SJCRH30 (cell line): ENCODE measurements at places on chromosomes 7 and 10. TPM values are rescaled to one million over a fixed set of nuclear protein-coding genes. Genes with fewer than 3 reads are reported as not detected.

DNA sequence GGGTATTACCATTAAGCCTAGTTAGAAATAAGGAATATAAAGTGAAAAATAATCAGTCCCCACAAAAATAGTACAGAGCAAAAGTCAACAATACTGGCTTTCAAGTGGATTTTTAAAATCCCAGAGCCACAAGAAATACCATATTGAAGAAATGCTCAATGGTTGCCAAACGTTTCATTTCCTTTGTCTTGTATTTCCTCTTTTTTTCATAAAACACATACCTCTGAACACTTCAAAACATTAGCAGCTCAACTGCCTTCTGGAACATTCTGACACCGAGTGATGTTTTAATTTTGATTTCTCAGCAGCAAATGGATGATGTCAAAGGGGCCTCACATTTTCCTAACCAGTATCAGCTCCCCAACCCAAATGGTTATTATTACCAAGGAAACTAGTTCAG lies 10.5 kb downstream of the NOD1 start:
- H3K27me3 ChIP-seq: no peaks in the 10 kb centered on the region
- H3K4me1 ChIP-seq: peaks cover 11% of the 10 kb centered on the region
- no peak for DNase-seq
- no peak overlapping the region for H3K27ac ChIP-seq
- H3K4me3 ChIP-seq: no peak overlapping the region
- H3K36me3 ChIP-seq: no peaks in the 10 kb centered on the region

DNA sequence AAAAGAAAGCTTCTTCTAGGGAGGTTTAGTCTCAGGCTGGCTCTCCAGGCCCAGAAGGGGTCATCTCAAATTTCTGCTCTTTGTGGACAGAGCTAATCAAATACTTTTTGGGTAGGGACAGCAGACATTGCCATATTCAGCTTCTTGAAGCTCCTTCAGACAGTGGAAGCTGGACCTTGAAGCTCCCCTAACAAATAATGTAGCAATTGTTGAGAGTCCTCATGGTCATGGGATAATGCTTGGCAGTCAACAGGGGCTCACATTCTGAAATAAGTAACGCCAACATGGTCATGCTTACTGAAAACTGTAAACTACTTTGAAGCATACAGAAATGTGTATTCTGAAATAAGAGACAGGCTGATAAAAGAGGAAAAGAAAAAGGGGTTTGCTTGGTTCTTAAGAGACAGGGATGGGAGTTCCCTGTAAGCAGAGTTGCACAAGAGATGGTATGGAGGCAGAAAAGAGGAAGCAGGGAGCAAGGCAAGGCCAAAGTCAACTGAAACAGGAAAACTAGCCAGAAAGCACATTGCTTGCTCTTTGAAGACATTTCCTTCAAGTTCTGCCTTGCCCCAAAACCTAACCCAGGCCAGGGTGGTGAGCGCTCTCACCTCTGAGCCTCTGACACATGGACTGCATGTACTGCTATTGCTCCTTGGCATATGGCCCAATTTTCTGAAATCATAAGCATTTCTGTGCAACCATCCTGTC lies 53.1 kb upstream of the KMT2E start:
- H3K27ac ChIP-seq: no peak overlapping the region
- no peak for DNase-seq
- no peaks in the 10 kb centered on the region for H3K27me3 ChIP-seq
- no peaks in the 10 kb centered on the region for H3K36me3 ChIP-seq
- H3K4me3 ChIP-seq: no peak overlapping the region

- no peaks in the 10 kb centered on the region for H3K27me3 ChIP-seq
- peak overlapping the region; percentile 48 for H3K4me3 ChIP-seq
Observed at GRCh38 chr10:71889388-71889987, 38.4 kb upstream of the PSAP start.

- no peak for DNase-seq
- H3K36me3 ChIP-seq: no peaks in the 10 kb centered on the region
- no peaks in the 10 kb centered on the region for H3K4me1 ChIP-seq
- no peak overlapping the region for H3K4me3 ChIP-seq
- H3K27ac ChIP-seq: no peak overlapping the region
Observed at GRCh38 chr10:124196659-124197058, 103.3 kb upstream of the CHST15 start.

DNA sequence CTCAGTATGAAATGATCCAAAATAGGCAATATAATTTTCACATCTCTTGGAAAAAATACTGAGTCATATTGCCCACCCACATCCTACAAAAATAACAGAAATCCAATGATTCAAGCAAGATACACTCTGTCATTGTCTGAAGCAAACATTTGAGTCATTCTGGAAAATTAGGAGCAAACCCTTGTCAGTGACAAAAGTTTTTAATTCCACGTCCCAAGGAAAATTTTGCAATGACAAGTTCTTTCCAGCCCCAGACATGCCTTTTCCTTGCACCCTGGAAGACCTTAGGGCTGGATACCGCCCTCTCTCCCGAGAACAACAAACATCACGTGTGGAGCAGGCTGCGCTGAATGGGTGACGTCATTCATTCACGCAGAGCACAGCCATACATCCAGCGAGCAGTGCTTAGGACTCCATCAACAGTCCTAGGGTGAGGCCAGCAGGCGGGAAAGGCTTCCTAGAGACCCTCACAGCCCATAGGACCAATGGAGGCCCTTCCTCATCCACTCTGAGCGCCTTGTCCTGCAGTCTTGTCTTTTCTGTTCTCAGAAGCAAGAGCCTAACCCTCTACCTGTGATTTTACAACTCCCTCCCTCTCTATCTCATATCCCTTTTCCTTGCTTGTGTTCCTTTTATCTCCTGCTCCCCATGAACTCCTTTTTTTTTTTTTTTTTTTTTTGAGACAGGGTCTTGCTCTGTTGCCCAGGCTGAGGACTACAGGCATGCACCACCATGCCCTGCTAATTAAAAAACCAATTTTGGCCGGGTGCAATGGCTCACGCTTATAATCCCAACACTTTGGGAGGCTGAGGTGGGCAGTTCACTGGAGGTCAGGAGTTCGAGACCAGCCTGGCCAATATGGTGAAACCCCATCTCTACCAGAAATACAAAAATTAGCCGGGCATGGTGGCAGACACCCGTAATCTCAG lies 23.5 kb upstream of the KDM7A start:
- no peaks in the 10 kb centered on the region for H3K4me1 ChIP-seq
- H3K36me3 ChIP-seq: no peaks in the 10 kb centered on the region
- no peaks in the 10 kb centered on the region; the same call in 1 of the 2 replicates for H3K27me3 ChIP-seq
- H3K4me3 ChIP-seq: no peak overlapping the region
- H3K27ac ChIP-seq: no peak overlapping the region

Gene MYO3A
- not detected in 2 replicates for total RNA-seq

GRCh38 chr7:129256221-129256620 lies 31.4 kb downstream of the AHCYL2 start:
- no peak for DNase-seq
- H3K4me1 ChIP-seq: peaks cover 6% of the 10 kb centered on the region; the same call in 1 of the 2 replicates
- H3K27ac ChIP-seq: no peak overlapping the region
- no peaks in the 10 kb centered on the region for H3K27me3 ChIP-seq

DNA sequence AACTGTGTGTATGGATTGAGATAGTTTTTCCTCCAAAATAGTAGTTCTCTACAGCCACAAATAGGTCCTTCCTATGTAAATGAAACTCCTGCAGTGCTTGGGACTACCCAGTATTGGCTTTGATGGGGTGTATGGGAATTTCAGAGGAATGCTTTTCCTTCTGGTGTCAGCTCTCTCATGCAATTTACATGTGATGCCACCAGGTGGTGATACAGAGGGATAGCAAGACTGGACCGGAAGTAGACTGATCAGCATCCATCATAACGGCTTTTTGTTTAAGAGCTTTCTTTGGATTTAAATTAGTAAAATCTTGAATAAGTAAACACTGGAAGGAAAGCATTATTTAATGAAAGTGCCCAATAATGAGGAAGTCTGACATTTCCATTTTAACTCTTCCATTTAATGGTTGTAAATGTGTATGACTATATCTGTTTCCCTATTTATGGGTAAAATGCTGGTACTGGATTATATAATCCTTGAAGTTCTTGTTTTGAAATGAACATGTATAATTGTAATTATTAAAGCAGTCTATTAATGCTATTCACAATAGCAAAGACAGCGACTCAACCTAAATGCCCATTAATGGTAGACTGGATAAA lies 22.7 kb downstream of the DYNC1I1 start:
- H3K27ac ChIP-seq: no peak overlapping the region
- H3K4me3 ChIP-seq: no peak overlapping the region
- peaks cover 29% of the 10 kb centered on the region for H3K4me1 ChIP-seq
- H3K27me3 ChIP-seq: no peaks in the 10 kb centered on the region
- no peaks in the 10 kb centered on the region for H3K36me3 ChIP-seq

DNA sequence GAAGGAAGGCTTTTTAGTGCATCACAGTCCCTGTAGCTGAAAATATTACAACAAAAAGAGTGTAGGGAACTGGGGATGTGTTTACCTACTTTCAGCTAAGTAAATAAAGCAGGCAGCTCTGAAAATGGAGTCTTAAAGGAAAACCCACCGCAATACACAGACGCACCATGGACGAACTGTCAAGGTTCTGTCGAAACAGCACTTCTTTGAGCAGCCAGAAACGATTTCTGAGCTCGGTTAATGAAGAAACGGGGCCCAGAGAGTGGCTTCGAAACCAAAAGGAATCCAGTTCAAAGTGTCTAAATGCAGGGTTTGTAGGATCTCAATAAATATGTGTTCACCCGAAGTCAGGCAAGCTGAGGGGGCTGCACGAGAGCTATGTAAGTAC lies 275.4 kb upstream of the NEBL start:
- DNase-seq: no peak
- H3K27ac ChIP-seq: no peak overlapping the region
- no peaks in the 10 kb centered on the region for H3K4me1 ChIP-seq
- H3K27me3 ChIP-seq: peaks cover 7% of the 10 kb centered on the region; the same call in 1 of the 2 replicates
- H3K4me3 ChIP-seq: no peak overlapping the region

DNA sequence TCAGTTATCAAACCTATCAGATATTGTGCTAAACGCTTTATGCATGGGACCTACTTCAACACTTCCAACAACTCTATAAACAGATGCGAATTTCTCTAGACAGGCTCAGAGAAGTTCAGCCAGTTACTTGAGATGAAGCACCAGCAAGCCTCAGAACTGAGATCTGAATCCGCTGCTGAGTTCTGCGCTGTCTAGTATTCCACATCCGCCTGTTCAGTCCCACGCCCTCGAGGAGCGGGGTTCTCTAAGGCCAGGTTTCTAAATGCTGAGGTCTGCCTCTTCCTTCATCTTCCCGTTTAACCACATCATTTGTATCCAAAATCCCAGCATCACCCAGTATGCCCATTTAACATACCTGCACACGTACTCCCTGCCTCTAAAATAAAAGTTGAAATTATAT lies 297.8 kb upstream of the ZNF32 start:
- H3K4me3 ChIP-seq: no peak overlapping the region
- H3K36me3 ChIP-seq: no peaks in the 10 kb centered on the region
- no peaks in the 10 kb centered on the region for H3K4me1 ChIP-seq
- no peak overlapping the region for H3K27ac ChIP-seq

DNA sequence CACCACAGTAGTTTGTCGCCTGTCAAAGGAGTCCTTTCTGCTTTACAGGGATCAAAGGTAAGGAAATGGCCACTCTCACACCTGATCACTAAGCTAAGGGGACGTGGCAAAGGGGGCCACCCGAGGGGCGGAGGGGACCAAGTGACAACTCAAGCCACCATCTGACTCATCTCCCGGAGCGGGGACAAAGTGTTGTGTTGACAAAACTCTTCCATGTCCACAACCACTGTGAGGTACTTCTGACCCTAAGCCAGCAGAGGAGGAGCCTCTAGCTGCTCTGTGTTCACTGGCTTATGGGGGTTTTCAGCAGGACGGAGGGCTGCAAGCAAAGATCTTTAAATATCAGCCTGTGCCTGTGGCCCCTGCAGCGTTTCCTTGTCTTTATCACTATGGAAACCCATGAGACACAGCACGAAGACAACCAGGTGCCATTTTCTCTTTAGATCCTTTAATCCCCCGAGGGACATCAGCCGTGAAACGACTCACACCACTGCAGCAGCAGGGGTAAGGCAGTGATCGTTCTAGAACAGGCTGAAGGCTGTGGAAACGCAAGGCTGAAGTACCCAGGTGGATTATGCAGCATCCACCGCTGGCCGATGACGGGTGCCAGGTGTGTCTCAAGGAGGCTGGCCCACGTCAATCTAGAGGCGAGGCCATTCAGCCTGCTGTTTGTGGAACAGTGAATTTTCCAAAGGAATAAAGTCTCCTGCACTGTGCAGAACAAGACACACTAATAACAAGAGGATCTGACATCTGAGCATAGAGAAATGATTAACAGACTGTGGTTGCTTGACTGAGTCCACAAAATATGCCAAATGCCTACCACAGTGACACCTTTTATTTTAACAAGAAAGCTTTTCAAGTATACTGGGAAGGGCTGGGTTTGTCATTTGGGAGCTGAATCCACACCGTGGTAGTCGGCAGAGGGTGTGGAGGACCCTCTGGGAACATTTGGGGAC lies 26.6 kb upstream of the DDC start:
- H3K36me3 ChIP-seq: no peaks in the 10 kb centered on the region
- H3K27me3 ChIP-seq: no peaks in the 10 kb centered on the region
- no peak overlapping the region for H3K27ac ChIP-seq
- H3K4me1 ChIP-seq: no peaks in the 10 kb centered on the region

GRCh38 chr7:91892099-91892705 lies 11.7 kb upstream of the MTERF1 start:
- no peaks in the 10 kb centered on the region for H3K27me3 ChIP-seq
- no peak overlapping the region for H3K4me3 ChIP-seq
- peak overlapping the region; percentile 3; the same call in 1 of the 2 replicates for H3K27ac ChIP-seq
- no peaks in the 10 kb centered on the region for H3K36me3 ChIP-seq

Gene PKD2L1
- not detected in 2 replicates for total RNA-seq

Gene VDAC2
- 275 and 285 TPM in 2 replicates for total RNA-seq

Gene CNTNAP2
- 0.05 TPM in 1 of 2 replicates, not detected in the other for total RNA-seq

- no peak for DNase-seq
- H3K27ac ChIP-seq: no peak overlapping the region
- no peaks in the 10 kb centered on the region for H3K4me1 ChIP-seq
- H3K36me3 ChIP-seq: peaks cover 24% of the 10 kb centered on the region
- no peaks in the 10 kb centered on the region for H3K27me3 ChIP-seq
Observed at GRCh38 chr10:14873090-14873760, 5.4 kb upstream of the SUV39H2 start.

DNA sequence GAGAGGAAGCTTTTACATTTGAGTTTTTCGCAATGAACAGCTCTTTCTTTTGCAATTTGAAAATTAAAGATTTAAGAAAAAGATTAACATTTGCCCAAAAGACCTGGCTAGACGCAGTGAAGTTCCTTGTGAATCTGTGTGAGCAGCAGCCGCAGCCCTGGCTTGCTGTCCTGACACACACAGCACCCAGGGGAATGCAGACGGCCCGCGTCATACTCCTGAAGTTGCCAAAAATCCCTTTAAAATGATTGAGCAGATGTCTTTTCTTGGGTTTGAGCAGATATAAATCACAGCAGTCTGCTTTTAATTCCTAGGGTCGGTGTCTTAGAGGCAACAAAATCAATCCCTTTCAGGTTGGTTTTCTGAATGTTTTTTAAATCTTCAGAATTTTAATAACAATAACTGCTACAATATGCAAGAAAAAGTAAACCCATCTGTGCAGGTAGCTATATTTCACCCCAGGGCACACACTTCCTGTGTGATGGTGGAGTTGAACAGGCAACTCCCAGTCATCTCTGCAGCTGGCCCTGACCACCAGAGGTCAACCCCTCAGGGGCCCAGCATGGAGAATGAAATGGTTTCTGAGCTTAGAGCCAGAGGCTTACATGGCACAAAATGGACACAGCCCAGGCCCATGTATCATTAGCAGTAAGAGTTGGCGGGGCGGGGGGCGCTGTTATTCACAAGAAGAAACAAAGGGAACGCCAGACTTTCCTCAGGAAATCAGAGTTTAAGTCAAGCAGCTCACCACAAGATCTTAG lies 32.2 kb upstream of the TRIL start:
- H3K4me1 ChIP-seq: peaks cover 25% of the 10 kb centered on the region
- no peaks in the 10 kb centered on the region for H3K27me3 ChIP-seq
- H3K36me3 ChIP-seq: no peaks in the 10 kb centered on the region
- H3K27ac ChIP-seq: no peak overlapping the region
